T-cell (primary cell): ENCODE measurements at places on chromosomes 2 and 18. TPM values are rescaled to one million over a fixed set of nuclear protein-coding genes. Genes with fewer than 3 reads are reported as not detected.

Gene PID1
- not detected for total RNA-seq

Gene RTKN
- total RNA-seq: 1.7 TPM

DNA sequence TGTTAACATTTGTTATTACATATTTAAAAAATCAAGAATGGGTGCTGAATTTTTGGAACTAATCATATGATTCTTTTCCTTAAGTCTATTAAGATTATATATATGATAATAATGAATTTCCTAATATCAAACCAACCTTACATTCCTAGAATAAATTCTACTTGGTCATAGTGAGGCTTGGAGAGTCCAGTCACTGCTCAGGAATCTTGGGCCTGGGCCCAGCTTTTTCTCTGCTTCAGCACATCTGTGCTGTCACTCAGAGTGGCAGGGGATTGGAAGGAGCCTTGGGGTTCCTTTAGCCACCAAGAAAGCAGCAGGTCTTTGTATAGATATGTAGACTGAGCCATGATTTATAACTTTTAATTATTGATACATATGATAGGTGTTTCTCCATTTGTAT lies 19.9 kb upstream of the ZAP70 start:
- no peak overlapping the region for H3K27ac ChIP-seq
- no peak overlapping the region for H3K4me3 ChIP-seq
- H3K4me1 ChIP-seq: no peaks in the 10 kb centered on the region
- no peak for DNase-seq

GRCh38 chr2:238341536-238341935 lies 21.2 kb downstream of the TRAF3IP1 start:
- DNase-seq: no peak
- H3K4me3 ChIP-seq: no peak overlapping the region
- H3K4me1 ChIP-seq: no peaks in the 10 kb centered on the region
- peaks cover 8% of the 10 kb centered on the region for H3K36me3 ChIP-seq

DNA sequence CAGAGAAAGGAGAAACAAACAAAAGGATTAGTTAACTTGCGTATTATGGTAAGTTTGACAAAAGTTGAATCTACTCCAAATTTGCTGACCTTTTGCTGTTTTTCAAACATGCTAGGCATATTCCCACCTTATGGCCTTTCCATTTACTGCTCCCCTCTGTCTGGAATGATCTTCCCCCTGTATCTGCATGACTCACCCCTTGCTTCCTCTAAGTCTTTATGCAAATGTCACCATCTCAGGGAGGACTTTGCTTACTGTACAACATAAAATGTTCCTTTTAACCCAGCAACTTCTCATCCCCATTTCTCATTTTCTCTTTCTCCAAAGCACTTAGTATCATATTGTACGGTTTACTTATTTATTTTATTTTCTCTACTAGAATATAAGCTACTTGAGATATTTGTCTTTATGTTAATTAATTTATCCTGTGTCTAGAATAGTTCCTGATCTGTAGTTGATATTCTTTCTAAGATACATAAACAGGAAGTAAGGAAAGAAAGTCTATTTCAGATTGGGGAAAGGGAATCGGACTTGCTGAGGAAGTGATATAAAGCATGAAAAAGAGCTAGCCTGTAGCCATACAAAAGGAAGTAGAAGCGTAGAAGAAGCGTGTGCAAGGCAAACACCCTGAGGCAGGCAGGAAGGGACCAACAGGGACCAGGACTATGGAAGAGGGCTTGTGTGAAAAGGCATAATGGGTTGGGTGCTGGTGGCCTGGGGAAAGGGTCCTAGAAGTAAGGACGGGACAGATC lies 144.9 kb upstream of the ERBB4 start:
- no peak overlapping the region for H3K4me3 ChIP-seq
- DNase-seq: no peak
- H3K27ac ChIP-seq: no peak overlapping the region
- H3K4me1 ChIP-seq: no peaks in the 10 kb centered on the region
- no peaks in the 10 kb centered on the region for H3K36me3 ChIP-seq

DNA sequence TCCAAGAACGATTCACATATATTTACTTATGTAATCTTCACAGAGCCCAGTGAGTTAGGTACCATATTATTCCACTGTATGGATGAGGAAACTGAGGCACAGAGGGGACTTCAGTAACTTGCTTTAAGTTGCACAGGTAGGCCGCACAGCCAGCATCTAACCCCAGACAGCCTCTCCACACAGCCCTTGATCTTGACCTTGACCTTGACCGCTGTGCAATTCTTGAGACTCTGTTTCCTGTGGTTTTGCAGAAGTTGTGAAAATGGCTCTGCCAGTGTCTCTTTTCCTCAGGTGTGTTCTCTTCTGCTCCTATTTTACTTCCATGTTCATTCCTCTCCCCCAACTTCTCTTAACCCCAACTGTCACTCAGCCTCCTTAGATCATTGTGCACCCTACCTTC lies 206.5 kb downstream of the SOX11 start:
- no peak for DNase-seq
- H3K36me3 ChIP-seq: no peaks in the 10 kb centered on the region

GRCh38 chr2:24245986-24246776 lies 71.3 kb downstream of the FAM228A start:
- no peaks in the 10 kb centered on the region for H3K27me3 ChIP-seq
- DNase-seq: no peak
- no peak overlapping the region for H3K4me3 ChIP-seq
- H3K27ac ChIP-seq: no peak overlapping the region
- H3K36me3 ChIP-seq: no peaks in the 10 kb centered on the region
- no peaks in the 10 kb centered on the region for H3K4me1 ChIP-seq

DNA sequence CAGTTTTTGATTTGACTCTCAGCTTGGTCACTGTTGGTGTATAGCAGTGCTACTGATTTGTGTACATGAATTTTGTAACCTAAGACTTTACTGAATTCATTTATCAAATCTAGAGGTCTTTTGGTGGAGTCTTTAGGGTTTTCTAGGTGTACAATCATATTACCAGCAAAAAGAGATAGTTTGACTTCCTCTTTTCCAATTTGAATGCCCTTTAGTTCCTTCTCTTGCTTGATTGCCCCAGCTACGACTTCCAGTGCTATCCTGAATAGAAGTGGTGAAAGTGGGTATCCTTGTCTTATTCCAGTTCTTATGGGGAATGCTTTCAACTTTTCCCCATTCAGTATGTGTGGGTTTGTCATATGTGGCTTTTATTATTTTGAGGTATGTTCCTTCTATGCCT lies 312.9 kb upstream of the REV1 start:
- H3K27me3 ChIP-seq: no peaks in the 10 kb centered on the region
- H3K36me3 ChIP-seq: no peaks in the 10 kb centered on the region
- H3K4me1 ChIP-seq: no peaks in the 10 kb centered on the region
- no peak overlapping the region for H3K4me3 ChIP-seq
- no peak for DNase-seq

- DNase-seq: no peak
- H3K36me3 ChIP-seq: no peaks in the 10 kb centered on the region
- no peak overlapping the region for H3K27ac ChIP-seq
- H3K4me1 ChIP-seq: no peaks in the 10 kb centered on the region
- no peak overlapping the region for H3K4me3 ChIP-seq
- no peaks in the 10 kb centered on the region for H3K27me3 ChIP-seq
Measured at GRCh38 chr2:147198651-147199171, 646.1 kb upstream of the ACVR2A start.
